Stimulated activated CD4-positive, alpha-beta T cell treated with anti-CD3 and anti-CD28 coated beads, TNF-alpha, amount 100 ng/mL, for 1 hour (primary cell): ENCODE measurements at places on chromosomes 6 and 20.

DNA sequence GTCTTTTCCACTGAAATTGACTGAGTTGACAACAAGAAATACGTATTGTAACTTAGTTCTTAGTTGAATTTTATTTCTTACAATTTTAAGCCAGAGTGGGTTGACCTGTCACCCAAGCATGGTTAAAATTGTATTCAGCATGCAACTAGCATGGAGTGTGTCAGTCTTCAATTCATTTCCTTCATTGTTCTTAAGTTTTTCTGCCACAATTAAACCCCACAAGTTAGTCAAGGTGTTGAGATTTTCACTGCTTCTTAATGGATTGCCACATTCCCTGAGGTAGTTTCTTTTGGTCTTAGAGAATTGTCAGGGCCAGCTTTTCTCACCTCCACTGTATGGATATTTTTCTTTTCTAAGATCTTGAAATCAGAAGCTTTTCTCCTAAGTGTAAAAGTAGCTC is 2.1 kb downstream of the PTPN1 start:
- DNase-seq, result no peak

- no peak for DNase-seq
Observed at GRCh38 chr6:146883640-146884531, 285.1 kb downstream of the ADGB start.

DNA sequence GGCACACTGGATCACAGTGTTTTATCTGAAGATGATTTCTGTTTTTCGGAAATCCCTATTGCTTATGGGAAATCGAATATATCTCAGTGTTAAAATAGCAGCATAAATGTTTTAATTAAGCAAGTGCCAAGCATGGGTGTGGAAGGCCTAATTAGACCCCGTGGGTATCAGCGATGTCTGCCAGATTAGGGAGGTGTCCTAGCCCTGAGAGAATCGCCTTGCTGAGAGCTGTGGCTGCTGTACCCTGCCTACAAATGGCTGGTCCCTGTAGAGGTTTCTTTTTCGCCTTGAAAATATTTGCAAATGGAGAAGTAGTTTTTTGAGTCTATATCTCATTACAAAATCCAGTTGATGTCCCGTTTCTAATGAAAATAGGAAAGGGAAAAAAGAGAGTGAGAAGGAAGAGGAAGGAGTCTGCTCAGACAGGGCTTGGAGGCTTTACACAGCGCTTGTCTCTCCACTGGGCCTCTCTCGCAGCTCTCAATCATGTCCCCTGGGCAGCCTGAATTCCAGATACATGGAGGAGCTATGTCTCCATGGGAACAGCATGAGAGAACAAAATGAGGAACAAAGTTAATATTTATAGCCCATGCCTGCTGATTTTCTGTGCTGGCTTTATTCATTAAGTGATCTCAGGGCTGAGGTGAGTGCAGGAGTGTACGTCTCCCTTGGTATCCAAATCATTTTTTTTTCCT is 35.2 kb upstream of the BCLAF1 start:
- DNase-seq, result no peak

GRCh38 chr6:32764048-32764447 is 716 bp upstream of the HLA-DQB2 start:
- no peak for DNase-seq

GRCh38 chr6:132819405-132820161 is 5.2 kb downstream of the RPS12 start:
- no peak for DNase-seq

GRCh38 chr6:151627689-151628444 is 134.1 kb downstream of the CCDC170 start:
- no peak for DNase-seq

DNA sequence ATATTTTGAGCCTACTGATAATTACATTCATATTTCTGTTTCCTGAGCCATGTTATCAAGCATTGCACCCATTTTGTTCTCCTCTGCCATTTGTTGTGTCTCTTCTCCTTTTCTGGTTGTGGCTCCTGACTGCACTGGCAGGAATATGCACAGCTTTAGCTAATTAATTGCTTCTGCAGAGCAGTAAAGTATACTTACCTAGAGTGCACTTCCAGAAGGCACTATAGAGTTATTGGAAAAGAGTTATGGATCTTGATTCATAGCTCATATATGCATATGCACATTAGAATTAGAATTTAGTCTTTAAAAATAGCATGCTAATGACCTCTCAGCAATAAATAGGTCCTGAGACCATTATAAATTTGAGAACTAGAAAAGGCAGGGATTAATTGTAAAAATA is 262.6 kb downstream of the NKAIN2 start:
- DNase-seq, result no peak

GRCh38 chr6:52760105-52760765 is 3.0 kb downstream of the GSTA2 start:
- DNase-seq, result no peak

DNA sequence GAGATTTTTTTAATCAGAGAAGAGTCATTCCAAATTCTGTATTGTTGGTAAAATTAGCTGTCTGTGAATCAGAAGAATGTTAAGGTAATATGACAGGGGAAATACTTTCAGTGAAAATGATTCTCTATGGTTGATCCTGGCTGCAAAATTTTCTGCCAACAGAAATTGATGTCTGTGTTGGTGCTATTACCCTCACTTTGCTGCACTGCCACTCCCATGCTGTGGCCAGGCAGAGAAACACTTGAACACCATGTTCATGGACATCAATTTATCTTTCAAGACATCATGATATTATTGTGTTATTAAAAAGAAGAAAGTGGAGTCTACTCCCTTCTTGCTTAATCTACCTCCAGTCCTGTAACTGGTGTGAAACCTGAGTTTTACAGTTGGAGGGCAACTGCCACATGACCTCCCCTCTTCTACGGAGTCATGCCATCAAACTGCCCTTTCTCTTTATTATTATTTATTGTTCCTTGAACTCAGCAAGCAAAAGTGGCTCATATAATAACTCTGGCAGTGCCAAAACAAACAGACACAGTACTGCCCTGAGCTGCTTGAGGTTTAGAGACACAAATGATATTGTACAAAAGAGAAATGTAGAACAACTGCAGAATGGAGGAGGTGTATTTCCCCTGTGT is 288.0 kb upstream of the JAG1 start:
- no peak for DNase-seq

GRCh38 chr20:39349240-39349639 is 387.1 kb downstream of the DHX35 start:
- no peak for DNase-seq

GRCh38 chr20:9093218-9093957 is 24.5 kb downstream of the PLCB4 start:
- no peak for DNase-seq

DNA sequence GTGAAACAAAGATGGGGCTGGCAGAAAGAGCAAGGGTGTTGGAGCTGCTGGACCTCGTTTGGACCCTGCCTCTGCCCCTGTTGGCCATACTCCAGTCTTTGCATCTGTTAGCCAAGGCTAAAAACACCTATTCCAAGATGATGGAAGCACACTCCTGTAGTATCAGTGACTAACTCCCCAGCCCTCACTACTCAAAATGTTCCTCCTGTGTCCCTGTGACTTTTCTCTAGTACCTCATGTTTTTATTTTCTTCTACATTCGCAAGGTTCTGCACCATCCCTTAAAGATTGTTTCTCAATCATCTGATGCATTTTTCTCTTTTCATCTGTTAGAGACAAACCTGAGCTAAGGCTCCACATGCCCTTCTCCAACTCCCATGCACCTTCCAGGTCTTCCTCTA is 8.9 kb downstream of the PERP start:
- no peak for DNase-seq

DNA sequence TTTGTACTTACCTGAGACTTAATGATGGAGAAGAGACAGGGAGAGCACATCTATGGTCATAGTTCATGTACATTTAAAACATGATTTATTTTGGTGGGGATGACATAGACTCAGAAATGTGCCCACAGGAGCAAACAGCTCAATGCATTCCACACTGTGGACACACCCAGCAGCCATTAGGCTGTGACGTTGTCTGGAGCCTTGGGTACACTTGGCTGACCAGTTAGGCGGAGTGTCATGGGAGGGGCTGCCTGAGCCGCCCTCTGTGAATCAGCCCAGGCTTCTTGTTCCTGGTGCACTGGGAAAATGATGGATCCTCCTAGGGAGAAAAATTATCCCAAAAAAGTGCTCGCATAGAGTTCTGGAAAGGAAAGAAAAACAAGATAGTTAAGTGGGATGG is 231.0 kb upstream of the GMDS start:
- DNase-seq, result no peak

DNA sequence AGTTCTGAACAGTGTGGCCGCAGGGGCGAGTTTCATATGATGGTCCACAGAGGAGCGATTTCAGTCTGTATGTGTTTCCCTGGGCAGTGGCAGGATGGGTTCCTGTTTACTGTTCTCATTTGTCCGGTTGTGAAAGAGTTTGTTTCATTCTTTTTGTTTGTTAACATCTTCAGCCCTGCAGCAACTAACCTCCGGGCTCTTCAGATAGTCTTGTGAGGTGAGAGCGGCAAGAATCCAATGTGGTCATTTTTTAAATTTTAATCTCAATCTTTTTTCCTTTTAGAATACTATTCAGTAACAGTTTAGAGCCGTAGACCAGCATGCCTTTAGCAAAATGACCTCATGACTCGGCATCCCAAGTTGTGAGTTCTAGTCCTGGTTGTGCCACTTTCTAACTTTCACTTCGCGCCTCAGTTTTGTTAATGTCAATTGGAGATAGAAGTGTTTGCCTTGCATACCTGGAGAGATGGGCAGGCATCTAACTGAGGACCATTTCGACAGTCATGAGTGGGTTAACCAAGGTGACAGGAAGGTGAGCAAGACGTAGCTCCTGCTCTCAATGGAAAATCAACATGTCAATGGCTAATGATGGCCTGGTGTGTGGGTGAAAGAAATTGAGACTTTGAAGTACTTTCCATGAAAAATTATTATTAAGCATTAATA is 38.5 kb upstream of the PXDC1 start:
- DNase-seq, result no peak

DNA sequence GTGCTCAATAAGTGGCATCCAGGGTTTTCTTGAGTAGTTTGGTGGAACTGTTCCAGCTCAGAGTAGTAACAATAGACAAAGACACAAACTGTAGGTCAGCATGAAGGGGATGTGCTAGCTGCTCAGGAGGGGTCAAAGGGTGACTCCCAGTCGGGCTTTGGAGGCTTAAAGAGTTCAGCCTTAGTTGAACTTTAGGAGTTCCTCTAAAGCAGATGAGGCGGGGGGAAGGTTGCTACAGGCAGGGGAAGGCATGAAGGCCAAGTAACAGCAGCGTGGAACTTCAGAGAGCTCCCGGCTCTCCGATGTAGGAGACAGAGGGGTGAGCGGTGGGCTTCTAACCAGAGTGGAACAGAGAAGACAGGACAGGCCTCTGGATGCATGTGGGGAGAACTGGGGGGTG is 115.5 kb upstream of the CD93 start:
- no peak for DNase-seq

- no peak for DNase-seq
Observed at GRCh38 chr6:28860581-28860980, 63.2 kb downstream of the TRIM27 start.

DNA sequence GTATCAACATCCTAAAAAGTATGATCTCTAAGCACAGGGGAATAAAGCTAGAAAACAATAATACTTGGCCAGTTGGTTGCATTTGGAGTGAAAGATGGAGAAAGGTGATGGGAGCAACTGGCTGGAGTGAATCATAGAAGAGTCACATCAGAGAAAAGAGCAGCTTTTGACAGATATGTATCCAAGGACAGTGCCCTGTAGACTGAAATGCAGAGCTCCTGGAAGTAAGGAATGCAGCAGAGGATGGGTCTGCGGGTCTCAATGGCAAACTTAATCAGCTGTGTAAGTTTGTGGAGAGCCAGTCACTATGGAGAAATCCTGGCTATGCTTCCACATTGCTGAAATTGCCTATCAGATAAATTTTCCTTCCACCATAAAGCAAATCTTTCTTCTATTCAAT is 253.6 kb upstream of the PRND start:
- DNase-seq, result no peak

DNA sequence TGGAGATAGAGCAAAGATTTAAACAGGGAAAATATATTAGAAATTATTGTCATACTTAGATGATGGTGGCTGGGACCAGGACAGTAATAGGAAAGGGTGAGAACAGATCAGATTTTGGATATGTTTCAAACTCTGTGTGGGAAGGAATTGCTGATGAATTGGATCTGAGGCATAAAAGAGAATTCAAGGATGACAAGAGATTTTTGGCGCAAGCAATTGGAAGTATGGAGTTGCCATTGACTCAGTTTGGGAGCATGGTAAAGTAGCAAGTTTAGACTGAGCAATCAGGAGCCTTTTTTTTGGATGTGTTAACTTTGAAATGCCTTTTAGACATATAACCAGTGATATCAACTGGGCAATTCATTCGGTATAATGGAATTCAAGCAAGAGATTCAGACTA is 14.4 kb downstream of the TAB2 start:
- DNase-seq, result no peak

DNA sequence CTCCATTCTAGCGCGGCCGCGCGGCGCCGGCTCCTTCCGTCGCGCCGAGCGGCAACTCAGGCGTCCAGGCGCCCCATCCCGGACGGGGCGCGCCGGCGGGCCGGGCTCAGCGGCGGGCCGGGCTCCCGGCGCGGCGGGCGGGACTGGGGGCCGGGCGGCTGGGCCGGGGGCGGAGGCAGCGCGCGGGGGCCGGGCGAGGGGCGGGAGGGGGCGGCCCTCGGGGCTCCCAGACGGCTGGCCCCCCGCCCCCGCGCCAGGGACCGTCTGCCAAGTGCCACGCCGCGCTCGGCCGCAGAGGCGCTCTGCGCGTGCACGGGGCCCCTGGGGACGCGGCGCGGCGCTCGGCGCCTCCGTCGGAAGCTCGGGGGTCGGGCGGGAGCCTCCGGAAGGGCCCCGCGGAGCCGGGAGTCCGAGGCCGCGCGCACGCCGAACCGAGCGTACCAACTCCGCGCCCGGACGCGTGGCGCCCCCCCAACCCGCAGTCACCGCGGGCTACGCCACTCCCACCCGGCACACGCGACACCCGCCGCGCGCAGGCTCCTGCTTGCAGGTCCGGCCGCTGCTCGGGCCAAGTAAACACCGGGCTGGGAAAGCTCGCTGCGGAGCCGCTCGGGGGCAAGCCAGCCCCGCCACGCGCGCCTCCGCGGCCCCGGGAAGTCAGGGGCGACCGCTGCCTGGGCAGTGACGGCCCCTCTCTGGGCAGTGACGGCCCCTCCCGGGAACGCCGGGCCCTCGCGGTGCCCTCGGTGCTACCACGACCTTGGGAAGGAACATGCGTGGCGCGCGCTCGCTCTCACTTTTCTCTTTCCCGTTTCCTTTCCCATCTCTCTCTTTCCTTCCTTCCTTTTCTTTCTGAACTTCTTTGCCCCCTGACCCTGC is at the start of gene PREX1:
Gene PREX1 (minus strand): TSS at position 145 of the 879 bp plus-strand sequence. CDS start 139 bp downstream, at position 6.
- peak; percentile 61 for DNase-seq

GRCh38 chr20:38799203-38799602 is 6.3 kb upstream of the PPP1R16B start:
- DNase-seq, result no peak

- no peak for DNase-seq
Observed at GRCh38 chr6:144305985-144306384, 20.9 kb downstream of the UTRN start.

GRCh38 chr6:41085182-41085581 is 12.4 kb downstream of the NFYA start:
- no peak for DNase-seq

- no peak for DNase-seq
Observed at GRCh38 chr20:50436696-50437095, 73.5 kb upstream of the PTPN1 start.
